ENCODE measurements at places on chromosomes 1 and 21. TPM values are rescaled to one million over a fixed set of nuclear protein-coding genes. Genes with fewer than 3 reads are reported as not detected.

The SYT2 gene
- 0.03 TPM for total RNA-seq

DNA sequence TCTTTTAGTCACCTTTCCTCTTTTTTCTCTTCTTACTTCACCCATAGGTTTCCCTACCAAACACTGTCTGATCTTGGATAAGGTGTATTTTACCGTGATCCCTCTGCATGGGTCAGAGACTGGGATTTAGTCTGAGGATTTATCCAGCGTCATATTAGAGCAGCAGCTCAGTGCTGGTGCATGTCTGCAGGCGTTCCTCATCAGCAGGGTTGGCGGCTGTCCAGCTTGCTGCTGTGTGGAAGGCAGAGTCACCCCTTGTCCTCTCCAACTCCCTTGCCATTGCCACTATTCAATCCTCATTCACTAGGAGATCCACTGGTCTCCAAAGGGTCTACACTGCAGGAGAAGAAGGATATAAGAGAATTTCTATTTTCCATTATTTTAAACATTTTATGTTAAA is 7.3 kb upstream of the FAM78B start:
- H3K36me3 ChIP-seq = no peaks in the 10 kb centered on the region
- DNase-seq = peak; percentile 17
- peaks cover 4% of the 10 kb centered on the region for H3K27me3 ChIP-seq
- no peaks in the 10 kb centered on the region for H3K4me1 ChIP-seq
- no peak overlapping the region for H3K4me3 ChIP-seq
- H3K27ac ChIP-seq = no peak overlapping the region

The WDR77 gene
- total RNA-seq = 39.3 TPM

DNA sequence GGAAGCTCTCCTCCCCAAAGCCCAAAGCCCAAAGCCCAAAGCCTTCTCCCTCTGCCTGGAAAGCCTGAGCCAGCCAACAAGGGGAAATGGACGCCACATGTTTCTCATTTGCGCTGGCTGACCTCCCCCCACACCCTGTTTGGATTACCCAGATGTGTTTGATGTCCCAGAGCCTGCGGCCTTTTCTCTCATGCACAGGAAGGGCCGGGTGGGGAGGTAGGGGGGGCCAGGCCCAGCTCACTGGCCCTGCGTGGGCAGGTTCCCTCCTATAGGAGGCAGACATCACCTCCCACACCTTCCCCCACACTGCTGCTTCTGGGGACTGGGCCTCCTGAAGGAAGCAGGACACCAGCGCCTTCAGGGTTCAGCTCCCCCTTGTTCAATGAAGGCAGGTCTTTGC is 116.3 kb downstream of the NAV1 start:
- peak; percentile 73 for DNase-seq
- H3K4me1 ChIP-seq = peaks cover 28% of the 10 kb centered on the region
- no peak overlapping the region for H3K27ac ChIP-seq
- no peaks in the 10 kb centered on the region for H3K27me3 ChIP-seq

Measured in cardiac muscle cell (in vitro differentiated cells and primary cell).